ENCODE measurements at places on chromosomes 4 and X.

- no peak for DNase-seq
These were observed 1.1 kb downstream of the CTBP1 start for GRCh38 chr4:1247864-1248244.

DNA sequence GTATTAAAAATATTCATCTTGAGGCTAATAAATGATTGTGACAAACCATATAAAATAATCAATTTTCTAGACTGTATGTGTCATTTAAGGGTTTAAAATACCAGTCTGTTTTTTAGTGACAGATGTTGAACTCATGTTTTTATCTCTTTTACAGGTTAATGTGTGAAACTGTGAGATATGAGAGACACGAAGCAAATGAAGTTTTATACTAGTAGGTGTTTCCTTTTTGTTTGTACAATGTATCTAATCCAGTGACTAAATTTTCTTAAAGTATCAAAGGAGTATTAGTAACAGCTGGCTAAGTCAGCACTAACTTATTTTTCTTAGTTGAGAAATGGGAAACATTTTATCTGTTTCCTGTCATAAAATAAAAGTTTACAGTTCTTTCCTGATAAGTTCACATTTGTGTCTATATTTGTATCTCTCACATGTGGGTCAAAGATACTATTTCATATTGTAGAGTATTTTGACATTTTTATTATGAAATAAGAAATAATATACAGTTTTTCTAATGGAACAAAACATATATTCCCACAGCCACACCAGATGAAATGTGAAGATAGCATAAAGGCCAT, 90.3 kb downstream of the RAPGEF2 start:
- no peak for DNase-seq

GRCh38 chrX:79146640-79147390, 2.3 kb downstream of the GPR174 start:
- DNase-seq = no peak

DNA sequence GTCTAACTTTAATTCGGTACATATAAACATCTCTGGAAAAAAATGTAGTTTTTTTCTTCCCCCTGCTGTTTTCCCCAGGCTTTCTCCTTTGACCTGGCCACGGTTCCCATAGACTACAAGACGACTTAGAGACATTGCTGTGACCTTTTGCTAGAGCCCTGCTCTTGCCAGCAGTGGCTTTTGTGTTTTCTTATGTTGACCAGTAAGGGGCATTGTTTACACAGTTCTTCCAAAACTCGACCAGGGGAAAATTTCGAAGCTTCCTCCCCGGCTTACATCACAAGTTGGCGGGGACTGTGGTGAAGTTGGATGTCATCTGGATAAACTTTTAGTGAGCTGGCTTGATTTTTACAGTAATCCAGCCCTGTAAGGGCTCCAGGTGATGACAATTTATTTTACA, 9.3 kb downstream of the CCDC160 start:
- peak; percentile 19 for DNase-seq

DNA sequence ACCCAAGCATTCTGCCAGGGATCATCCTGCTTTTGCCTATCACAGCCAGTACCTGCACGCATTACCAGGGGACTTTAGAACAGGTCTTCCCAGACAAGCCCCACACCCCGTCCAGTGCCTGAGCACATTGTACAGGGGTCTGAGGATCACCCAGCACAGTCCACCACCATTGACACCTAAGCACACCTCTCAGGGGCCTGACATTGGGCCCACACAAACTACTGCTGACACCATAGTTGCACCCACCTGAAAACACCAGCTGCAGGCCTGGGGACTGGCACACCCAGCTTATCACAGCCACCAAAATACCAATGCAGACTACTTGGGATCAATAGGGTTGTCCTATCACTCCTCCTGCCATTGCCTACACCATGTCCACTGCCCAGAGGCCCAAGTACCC, 14.7 kb upstream of the NAA11 start:
- DNase-seq = no peak

- no peak for DNase-seq
These were observed 4.0 kb downstream of the LAP3 start for GRCh38 chr4:17580969-17581368.

GRCh38 chrX:10166731-10167151, 10.0 kb downstream of the CLCN4 start:
- DNase-seq = no peak

DNA sequence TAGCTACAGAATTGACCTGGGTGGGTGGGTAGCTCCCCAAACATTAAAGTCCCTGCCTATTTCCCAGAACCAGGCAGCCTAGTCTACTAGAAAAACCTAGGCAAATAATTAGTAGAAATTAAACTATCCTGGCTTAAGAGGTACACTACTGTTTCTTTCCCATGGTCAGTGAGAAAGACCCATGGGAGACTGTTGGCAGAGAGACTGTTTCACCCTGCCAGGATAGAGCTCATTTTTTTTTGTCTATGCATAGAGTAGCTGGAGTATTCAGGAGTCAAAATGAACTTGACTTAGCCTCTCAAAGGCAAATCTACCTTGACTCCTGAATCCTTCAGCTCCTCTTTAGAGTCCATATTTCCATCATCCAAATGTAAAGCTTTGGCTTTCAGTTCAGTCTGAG, 107.0 kb upstream of the AR start:
- DNase-seq = no peak

- no peak for DNase-seq
These were observed 578.0 kb downstream of the BCOR start for GRCh38 chrX:39519566-39520301.

- DNase-seq = no peak
These were observed 875.5 kb upstream of the INTU start for GRCh38 chr4:126757219-126757618.

GRCh38 chr4:106614441-106614840, 245.9 kb upstream of the GIMD1 start:
- no peak for DNase-seq

DNA sequence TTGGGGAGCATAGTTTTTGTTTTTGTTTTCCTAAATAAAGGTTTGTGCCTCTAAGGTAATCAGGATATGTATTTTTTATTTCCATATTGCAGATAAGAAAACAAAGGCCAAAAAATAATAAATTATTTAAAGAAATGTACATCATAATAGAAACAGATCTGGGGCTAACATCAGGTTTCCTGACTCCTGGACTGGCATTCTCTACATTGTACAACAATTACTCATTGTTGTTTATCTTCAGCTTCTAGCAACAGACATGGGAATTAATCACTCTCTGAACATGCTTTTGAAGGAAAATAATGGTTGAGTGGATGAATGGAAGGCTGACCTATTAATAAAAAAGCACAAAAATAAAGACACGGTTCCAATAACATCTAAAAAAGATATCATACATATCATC, 146.2 kb downstream of the KCNIP4 start:
- DNase-seq = no peak

DNA sequence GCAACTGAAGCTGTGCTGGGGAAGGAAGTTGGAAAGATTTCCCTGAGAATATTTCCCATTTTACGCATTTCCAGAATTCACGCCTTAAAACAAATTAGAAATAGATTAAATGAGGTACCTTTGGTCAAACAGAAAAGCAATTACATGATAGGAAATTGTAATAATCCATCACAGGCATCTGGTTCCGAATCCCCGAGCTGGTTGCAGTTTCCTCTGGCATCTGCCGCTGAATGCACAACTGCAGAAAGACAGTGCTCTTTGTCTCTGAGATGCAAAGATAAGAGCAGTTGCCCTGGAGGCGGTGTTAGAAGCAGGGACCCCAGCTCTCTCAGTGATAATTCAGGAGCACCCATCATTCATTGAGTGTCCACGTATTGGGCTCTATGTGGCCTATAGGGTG, 224.4 kb downstream of the LDB2 start:
- DNase-seq = no peak

DNA sequence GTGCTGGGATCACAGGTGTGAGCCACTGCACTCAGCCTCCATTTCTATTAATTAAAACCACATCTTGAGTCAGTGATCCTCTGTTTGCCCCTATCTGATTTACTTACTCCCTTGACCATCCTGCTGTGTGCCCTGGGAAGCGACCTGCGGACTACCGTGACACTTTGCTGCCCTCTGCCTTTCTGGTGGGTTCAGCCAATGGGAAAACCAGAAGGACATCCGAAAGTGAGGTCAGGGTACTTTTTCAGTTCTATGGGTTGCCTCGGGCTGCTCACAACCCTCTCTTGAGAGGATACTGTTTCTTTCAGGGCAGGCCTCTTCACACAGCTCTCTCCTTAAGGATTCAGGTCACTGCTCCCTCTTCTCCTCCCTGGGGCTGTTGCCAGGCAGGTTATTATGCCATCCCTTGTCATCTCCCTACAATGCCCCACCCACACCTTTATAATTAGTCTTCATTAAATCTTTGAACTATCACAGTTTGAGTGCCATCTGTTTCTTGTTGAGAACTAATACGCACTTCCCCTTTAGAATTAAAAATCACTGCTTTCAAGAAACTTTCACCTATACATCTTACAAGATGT, 21.4 kb downstream of the PLAC8 start:
- peak; percentile 34 for DNase-seq

DNA sequence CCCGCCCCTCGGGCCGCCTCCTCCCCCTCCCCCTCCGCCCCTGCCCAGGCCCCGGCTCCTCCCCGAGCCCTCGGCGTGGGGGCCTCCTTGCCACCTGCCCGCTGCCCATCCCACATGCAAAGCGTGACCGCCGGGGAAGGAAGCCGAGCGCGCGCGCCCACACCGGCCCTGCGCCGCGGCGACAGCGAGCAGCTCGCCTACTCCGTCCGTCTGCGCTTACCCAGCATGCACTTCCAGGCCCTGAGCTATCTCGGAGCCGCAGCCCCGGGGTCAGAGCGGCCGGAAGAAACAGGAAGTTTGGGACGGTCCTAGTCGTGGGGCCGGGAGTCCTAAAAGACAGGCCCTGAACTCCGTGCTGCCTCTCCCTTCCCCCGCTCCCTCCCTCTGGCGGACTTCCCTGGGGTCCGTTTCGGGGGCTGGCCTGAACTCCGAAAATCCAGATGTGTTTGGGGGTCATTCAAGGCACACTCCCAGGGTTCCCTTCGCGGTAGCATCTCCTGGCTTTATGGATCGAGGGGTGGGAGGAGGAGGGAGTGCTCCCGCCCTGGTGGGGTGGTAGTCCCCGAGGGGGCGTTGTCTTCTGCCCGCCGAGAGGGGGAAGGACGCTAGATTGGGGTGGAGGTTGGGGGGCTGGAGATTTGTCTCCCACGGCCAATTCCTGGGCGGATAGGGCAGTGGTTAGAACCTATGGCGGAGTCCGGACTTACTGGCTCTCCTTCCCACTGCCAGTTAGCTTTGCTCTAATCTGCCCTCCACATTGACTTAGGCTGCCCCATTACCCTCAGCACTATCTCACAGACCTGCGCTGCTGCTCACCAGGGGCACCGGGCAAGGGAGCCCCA, 25.0 kb upstream of the BCORL1 start:
- DNase-seq = peak; percentile 25

DNA sequence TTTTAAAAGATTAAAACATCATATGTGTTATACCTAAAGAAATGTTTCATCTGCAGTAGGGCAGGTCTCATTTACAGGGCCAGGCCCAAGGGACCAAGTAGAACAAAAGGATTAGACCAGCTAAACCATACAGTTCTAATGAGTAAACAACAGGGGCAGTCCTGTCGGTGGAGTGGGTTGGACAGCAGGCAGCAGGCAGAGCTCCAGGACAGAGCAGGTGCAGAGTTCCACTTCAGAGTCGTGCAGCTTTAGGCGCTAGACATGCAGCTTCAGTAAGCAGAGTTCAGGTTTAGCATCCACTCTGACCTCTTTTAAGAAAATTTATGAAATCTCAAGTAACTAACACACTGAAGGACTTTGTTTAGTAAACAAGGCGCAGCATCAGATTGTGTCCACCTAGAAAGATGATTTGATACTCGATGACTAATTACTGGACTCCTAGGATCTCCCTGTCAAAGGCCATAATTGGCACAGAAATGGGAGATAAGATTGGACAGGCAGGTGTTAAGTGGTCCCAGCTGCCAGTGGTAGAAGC, 487.7 kb upstream of the INTU start:
- DNase-seq = peak; percentile 64

DNA sequence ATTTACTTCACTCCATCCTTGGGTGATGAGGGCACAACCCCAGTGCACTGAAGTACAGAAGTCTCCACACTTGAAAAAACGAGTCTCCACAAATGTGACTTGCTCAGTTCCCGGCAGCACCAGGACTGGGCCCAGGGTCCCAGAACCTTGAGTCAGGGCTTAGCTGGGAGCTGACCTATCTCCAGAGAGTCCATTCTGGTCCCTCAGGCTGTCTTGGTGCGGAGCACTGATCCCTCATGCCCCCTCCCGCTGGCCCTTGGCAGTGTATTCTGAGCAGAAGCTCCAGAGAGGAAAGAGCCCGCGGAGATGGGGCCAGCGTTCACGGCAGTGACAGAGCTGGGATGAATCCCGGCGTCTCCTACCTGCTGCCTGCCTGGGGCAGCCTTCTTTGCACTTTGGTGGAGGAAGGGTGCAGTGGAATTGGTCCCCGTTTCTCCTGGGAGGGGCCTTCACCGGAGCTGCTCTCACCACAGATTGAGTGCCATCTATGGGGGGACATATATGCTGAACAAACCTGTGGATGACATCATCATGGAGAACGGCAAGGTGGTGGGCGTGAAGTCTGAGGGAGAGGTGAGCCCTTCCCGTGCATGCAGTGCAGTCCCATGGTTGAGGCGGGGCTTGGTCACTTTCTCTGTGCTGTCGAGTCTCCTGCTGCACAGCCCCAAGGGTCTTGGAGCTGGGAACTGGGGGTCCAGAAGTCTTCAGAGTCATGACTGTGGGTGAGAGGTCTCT, 3.2 kb upstream of the FAM50A start:
- DNase-seq = no peak

DNA sequence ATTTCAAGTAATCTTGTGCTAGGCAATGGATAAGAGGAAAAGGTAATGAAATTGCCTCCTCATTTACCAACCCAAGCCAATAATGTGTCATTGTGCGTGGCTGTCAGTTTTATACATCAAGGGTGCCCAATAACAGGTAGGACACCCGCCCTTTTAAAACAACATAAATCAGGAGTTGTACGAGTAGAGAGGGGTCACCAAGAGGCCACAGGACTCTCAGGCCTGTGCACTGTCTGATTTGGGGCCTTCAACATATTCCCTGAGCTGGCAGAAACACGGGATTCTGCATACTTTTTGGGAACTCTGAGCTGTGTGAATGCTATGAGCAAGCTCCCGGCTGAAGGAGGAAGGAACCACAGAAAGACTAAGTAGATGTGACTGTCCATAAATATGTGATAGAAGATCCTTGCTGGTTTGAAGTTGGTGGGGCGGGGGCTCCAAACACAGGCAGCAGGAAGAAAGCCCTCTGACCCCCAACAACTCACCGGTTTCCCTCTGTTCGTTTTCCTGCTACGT, 82.7 kb upstream of the MAML3 start:
- DNase-seq = peak; percentile 14

GRCh38 chr4:76271248-76271647, 19.7 kb downstream of the FAM47E start:
- DNase-seq = no peak

DNA sequence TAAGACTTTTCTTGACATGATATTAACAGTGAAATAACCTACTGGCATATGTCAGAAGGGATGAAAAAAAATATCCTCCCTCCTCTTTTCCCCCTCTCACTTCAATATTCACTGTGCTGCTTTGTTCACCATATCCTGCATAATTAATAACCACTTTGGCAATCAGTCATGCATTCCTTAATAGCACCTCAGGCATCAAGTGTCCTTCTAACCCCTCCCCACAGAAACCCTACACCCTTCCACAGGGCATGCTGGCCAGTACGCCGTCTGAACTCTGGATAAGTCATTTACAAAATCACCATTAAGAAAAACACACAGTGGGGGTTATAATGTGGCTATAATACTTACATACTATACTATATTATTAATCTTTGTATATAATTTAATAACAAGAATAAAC, 165.9 kb downstream of the PDGFC start:
- peak; percentile 80 for DNase-seq

GRCh38 chrX:49221868-49222267, 11.3 kb downstream of the CACNA1F start:
- no peak for DNase-seq

Measured in NCI-H524 (cell line).